ENCODE measurements at places on chromosomes 7 and 10.

DNA sequence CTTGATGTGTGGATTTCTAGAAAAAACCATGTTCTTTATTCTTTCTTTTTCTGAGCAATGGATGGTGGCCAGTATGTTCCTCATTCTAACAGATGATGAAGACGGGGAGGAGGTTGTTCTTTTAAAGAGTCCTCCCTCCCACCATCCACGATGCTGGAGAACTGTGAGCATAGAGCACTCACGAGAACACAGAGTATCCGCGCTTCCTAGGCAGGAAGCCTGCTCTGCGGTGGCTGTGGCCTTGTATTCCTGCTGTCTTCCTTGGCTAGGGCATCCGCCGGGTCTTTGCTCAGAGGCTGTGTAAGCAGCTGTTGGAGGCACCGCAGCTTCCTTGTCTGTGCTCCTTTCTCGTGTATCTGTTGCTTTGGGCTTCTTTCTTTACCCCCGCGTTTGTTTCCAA is 214.2 kb downstream of the CCDC3 start:
- no peak for DNase-seq

- DNase-seq, result no peak
Measured at GRCh38 chr10:48493083-48493871, 111.6 kb downstream of the ARHGAP22 start.

- no peak for DNase-seq
Measured at GRCh38 chr7:75738604-75738974, at the start of gene HIP1. HIP1 (minus strand) TSS chr7:75738941; CDS start chr7:75738920, 21 bp downstream.

- DNase-seq, result no peak
Measured at GRCh38 chr7:69947998-69948397, 349.7 kb downstream of the AUTS2 start.

GRCh38 chr10:77087366-77087765 is 550.2 kb downstream of the KCNMA1 start:
- DNase-seq, result no peak

- DNase-seq, result no peak
Measured at GRCh38 chr10:60728056-60728455, 50.2 kb upstream of the CDK1 start.

DNA sequence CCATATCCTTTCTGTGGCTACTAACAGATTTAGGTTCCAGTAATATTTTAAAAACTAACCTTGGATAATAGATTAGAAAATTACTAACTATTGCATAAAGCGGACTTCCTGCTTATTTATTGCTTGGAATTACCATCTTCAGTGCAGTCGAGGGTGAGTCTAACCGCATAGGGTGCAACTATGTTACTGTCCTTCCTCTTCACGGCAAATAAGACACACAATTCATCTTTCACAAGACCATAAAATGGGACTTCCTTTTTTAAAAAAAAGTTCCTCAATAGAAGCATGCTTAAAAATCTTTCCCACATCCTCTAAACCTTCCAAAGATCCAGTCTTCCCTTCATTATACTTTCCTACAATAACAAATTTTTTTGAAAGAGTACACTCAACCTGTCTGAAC is 2.1 kb downstream of the SLC25A40 start:
- DNase-seq, result no peak

GRCh38 chr7:155306673-155307470 is 9.2 kb downstream of the INSIG1 start:
- no peak for DNase-seq

DNA sequence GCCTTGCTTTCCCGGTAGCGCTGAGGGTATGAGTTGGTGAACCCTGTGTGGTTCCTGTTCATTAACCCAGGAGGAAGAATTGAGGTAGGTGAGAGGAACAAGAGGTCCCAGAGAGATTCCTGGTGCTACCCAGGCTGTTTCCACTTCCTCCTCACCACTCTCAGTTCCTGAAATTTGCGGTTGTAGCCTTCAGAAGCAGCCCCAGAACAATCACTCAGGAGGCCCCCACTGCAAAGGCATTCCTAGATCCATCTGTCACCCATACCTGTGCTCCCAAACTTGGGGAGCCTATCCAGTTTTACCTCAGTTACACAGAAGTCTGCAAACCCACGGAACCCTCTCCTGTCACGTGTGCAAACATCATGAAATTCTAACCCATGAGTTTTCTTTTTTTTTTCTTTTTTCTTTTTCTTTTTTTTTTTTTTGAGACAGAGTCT is 9.0 kb upstream of the PIP4K2A start:
- no peak for DNase-seq

DNA sequence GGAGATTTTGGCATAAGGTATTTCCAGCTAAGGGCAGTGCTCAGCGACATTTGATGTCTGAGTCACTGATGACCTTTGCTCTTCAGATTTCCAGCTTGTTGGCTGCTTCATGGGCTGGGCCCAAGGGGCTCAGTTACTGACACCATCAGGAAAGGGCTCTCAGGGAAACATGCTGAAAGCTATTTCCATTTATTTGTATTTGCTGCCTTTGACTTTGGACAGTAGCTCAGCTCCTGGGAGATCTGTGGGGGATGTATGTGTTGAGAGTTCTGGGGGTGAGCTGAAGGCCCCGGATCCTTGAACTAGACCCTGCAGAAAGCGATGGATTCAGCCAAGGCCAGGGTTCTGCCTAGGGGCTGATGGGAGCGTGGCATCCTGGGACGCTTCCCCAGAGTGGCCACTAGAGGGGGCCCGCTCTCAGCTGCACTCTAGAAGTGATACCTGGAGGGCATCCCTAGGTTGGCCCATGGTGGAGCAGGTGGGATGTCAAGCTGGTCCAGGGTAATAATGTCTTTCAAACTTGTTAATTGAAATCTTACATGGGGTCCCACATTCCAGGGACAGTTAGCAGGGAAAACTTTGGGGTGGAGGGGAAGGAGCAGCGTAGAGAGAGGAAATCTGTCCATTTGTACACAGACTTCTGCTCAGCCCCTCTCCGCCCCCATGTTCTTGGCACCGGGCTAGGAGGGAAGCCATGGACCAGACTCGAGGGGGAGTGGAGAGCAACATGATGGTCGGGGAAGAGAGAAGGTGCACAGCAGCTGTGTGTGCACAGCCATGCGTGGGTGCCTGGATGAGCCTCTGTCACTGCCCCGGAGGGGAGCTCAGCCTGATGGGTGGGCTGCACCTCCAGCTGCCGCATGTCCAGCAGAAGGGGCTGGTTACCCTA is 3.0 kb upstream of the BTBD16 start:
- peak; percentile 81 for DNase-seq

DNA sequence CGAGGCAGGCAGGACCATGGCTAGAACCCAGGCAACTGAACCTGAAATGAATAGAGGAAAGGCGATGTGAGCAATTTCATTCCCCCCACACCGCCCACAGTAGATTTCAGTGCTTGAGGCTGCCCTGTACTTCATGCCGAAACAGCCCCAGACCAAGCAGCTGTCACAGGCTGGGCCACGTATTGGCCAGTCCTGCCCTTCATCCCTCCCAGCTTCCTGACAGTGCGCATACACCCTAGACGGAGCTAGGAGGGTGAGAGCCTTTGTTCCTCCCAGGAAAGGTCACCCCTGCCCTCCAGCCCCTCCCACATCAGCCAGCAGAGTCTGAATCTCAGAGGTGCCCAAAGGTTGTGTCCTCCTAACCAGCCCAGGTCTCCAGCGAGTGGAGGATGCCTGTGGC is 98.8 kb downstream of the ZMIZ1 start:
- no peak for DNase-seq

GRCh38 chr7:44346063-44346462 is 20.7 kb upstream of the CAMK2B start:
- no peak for DNase-seq

GRCh38 chr10:93376372-93377293 is 105.5 kb downstream of the MYOF start:
- peak; percentile 85 for DNase-seq

- DNase-seq, result no peak
Measured at GRCh38 chr7:46764100-46764936, 817.6 kb downstream of the TNS3 start.

DNA sequence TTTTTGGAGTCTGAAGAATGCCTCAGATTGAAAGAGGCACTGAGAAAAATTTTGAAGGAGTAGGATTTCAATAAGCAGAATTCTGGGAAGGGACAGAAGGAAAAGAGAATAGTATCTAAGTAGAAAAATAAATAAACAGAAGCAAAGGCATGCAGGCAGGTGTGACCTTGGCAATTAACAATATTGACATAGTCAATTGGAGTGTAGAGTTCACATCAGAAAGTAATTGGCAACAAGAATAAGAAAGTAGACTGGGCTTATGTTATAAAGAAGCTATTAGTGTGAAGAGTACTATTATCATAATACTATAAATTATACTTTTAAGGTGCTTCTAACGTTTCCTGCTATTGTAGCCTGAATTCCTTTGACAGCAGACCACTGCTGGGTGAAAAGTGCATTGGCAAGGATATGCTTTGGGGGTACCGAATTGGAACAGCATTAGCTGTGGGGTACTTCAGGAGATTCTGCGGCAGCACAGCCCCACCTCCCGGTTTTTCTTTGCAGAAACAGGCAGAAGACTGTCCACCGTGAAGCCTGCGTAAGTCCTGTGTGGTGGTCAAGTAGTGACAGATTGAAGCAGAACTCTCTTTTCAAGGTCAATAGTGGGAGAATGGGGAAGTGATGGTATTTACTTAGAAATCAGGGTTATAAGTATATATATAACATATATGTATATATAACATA is 357.0 kb downstream of the THSD7A start:
- DNase-seq, result no peak

DNA sequence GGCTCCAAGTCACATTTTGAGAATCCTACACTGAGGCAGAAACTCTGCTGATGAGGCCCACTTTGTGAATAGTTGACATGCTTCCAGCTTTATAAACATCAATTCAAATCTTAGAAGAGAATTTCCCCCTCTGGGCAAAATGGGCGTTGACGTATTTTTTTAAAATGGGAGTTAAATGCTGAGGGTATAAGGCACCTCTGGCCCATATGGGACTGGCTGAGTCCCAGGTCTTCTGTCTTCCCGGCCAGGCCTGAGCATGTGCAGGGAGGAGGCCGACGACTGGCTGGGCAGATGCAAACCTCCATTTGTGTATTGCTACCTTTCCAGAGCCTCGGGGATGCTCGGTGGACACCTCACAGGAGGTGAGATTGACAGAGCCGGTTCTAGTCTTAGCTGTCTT is 37.7 kb downstream of the BUB3 start:
- DNase-seq, result no peak

- no peak for DNase-seq
Measured at GRCh38 chr10:60358282-60358681, 31.4 kb downstream of the ANK3 start.

DNA sequence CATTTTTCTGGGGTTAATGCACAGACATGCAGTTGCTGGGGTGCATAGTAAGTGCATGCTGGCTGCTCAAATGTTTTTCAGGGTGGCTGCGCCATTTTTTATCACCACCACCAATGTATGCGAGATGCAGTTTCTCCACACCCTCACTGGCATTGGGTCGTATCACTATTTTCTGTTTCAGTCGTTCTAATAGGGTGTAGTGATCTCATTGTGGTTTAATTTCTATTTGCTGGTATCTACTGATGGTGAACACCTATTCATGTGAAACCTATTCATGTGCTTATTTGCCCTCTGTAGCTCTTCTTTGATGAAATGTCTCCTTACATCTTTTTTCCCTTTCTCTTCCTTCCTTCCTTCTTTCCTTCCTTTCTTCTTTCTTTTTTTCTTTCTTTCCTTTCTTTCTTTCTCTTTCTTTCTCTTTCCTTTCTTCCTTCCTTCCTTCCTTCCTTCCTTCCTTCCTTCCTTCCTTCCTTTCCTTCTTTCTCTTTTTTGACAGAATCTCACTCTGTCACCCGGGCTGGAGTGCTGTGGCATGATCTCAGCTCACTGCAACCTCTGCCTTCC is 84.3 kb downstream of the ELFN1 start:
- DNase-seq, result no peak

GRCh38 chr10:69679736-69680135 is 49.7 kb downstream of the FAM241B start:
- no peak for DNase-seq

- no peak for DNase-seq
Measured at GRCh38 chr10:75606203-75606779, 174.9 kb downstream of the LRMDA start.

DNA sequence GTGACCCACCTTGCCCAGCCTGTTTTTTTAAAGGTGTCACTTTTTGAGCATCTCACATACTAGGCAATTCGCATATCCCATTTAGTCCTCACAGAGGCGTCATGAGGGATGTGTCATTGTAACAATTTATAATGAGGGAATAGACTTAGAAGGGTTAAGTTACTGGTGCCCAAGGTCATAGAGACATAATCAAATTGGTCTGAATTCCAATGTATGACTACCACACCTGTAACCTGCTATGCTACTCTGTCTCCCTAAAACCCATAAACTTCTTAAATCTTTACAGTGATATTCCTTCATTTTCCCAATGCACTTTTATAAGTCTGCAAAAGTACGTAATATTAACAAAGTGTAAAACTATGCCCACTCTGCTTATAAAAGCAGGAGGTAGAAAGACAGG is 7.1 kb downstream of the ZMYND11 start:
- DNase-seq, result no peak

DNA sequence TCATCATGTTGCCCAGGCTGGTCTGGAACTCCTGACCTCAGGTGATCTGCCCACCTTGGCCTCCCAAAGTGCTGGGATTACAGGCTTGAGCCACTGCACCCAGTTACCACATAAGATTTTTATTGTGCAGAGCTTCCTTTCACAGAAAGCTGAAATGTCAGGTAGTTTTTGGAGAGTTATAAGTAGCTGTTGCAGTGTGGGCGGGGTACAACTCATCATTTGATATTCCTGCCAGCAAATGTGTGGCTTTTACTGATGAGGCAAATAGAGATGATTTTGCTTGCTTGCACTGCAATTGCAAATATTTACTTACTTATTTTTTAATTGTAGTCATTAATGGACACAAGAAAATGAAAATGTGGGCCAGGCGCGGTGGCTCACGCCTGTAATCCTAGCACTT is 32.4 kb downstream of the NKX2-3 start:
- no peak for DNase-seq

- no peak for DNase-seq
Measured at GRCh38 chr10:27192284-27192683, 37.1 kb downstream of the MASTL start.

- DNase-seq, result no peak
Measured at GRCh38 chr7:92714767-92715166, 121.6 kb downstream of the CDK6 start.

DNA sequence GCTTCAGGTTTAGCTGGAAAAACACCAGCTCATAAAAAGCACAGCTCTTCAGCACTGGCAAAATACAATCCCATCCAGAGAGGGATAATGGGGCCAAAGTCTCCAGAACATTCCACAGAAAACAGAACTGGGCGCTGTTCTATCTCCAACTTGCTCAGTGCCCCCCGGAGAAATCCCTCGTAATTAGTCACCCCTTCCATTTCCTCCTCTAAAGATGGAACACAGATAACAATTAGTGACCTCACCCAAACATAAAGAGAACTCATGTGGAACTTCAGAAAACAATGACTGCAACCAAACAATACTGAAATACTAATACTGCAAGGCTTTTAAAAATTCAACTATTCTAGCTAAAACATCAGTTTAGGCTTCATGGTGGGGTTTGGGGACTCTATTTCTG is 46.3 kb downstream of the KIAA1549 start:
- DNase-seq, result peak; percentile 17

Measured in ELF-1 (cell line).